Pericardium fibroblast (primary cell): ENCODE measurements at places on chromosomes 2 and 18. TPM values are rescaled to one million over a fixed set of nuclear protein-coding genes. Genes with fewer than 3 reads are reported as not detected.

The ICOS gene
- total RNA-seq = not detected in 2 replicates

The LIMS4 gene
- total RNA-seq = 0.17 and 11.2 TPM in 2 replicates

The CD207 gene
- total RNA-seq = not detected in 2 replicates

The SRD5A2 gene
- total RNA-seq = not detected in 2 replicates

The MYO1B gene
- 60.5 and 74.6 TPM in 2 replicates for total RNA-seq

The SP140L gene
- total RNA-seq = 6.5 and 10.6 TPM in 2 replicates

The THSD7B gene
- 0.17 TPM in 1 of 2 replicates, not detected in the other for total RNA-seq

The GAL3ST2 gene
- not detected in 2 replicates for total RNA-seq

The SPDYA gene
- total RNA-seq = not detected in 2 replicates

The AFF3 gene
- 0.17 and 0.58 TPM in 2 replicates for total RNA-seq

The GKN2 gene
- not detected in 2 replicates for total RNA-seq

The ADD2 gene
- total RNA-seq = 0.12 and 1.2 TPM in 2 replicates

The C2orf80 gene
- total RNA-seq = not detected in 2 replicates

The MALT1 gene
- 6.6 and 18.1 TPM in 2 replicates for total RNA-seq

The GCG gene
- total RNA-seq = not detected in 2 replicates

The TUBA3E gene
- total RNA-seq = not detected in 2 replicates

The NPC1 gene
- total RNA-seq = 18.6 and 31.6 TPM in 2 replicates
